ENCODE measurements at places on chromosomes 3 and 15. TPM values are rescaled to one million over a fixed set of nuclear protein-coding genes. Genes with fewer than 3 reads are reported as not detected.

CTXN2 gene
- 5.3 TPM for total RNA-seq

POLR2M gene
- 91.8 TPM for total RNA-seq

GPR27 gene
- total RNA-seq: 24.7 TPM

SNTN gene
- not detected for total RNA-seq

HCN4 gene
- total RNA-seq: 1.9 TPM

Data from dorsolateral prefrontal cortex (tissue), 122 donors.